OCI-LY7 (cell line): ENCODE measurements at places on chromosomes 12 and 14.

DNA sequence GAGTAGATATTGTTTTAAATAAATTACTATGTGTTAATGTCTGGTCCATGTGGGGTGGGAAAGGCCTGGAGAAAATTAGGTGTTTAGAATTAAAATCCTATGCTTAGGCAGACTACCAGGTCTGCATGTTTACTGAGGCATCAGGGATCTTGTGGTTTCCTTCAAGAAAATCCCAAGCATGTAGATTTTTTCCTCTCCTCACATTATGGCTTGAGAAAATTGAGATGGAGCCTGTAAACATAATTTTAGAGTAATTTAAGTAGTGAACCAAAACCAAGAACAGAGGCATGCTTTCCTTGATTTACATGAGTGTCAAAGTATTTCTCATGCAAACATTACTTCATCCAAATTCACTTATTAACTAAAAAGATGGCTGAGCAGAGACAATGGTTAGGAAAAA lies 823.7 kb downstream of the AACS start:
- no peak for DNase-seq

DNA sequence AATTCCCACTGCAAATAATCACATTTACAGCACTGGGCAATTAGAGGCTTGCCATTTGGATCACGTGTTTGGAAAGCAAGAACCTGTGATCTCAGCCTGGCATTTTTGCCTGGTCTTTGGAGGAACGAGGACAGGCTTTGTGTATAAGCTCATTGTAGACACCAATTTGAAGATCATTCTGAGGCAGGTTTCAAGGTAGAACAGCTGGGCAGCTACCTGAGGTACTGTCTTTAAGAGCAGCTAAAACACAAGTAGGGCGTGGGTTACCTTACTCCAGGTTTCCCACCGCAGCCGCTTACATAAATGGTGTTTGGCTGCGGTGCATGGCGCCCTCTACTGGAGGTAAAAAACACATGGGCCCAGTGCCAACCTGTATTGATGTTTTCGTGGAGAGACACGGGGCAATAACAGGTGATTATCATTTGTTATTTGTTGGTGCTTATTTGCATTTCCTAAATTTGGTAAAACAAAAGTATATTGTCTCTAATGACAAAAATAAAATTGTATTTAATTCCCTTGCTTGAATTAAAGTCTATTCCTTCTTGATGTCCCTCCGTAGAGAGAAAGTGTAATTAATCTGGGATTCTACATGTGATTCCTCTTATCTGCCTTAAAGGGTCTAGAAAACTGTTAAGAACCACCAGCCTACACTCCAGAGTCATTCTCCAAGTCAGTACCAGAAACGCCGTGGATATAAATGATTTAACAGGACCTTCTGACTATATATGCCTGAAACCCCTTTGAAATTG lies 69.7 kb downstream of the SVOP start:
- peak; percentile 83 for DNase-seq

DNA sequence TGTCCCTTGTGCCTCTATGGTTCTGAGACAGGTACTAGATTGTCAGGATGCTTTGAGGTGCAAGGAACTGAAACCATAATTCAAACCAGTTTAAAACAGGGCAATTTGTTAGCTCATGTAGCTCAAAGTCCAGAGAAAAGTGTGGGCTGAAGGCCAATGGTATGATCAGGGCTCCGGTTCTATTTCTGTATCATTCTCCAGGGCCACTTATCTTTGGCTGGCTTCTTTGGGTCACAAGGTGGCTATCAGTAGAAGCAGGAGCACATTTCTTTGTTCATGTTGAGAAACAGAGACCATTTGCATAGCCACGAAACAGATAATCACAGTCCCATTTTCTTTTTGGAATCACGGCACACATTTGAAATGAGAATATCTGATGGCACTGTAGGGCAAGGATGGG lies 294.9 kb downstream of the ETNK1 start:
- DNase-seq: no peak

DNA sequence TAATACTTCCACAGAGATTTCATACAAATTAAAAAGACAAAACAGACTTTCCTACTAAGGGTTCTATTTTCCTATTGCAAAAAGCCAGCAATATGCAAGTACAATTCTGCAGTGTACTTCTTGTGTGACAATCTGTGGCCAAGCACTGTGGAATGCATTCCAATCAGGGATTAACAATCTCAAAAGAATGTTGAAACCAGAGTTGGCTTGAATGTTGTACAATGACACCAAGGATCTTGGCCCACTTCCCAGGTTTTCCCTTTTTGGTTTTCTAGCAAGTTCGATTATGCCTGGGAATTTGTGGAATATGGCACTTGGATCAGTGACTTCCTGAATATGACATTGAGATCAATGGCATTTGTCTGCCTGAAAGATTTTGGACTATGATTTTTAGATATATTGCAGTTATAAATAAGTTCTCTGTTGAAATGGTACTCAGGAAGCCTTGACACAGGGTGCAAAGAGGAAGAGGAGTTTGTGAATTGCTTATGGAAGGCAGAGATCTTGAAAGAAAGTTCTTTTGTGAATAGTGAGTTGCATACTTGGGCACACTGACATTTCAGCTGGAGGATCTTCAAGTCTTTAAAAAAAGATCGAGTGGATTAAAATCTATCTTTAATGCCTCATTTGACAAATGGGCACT lies 81.4 kb upstream of the FERMT2 start:
- DNase-seq: no peak
